ENCODE measurements at places on chromosomes 5 and 9. TPM values are rescaled to one million over a fixed set of nuclear protein-coding genes. Genes with fewer than 3 reads are reported as not detected.

Gene HIGD2A
- 102 TPM for total RNA-seq

Gene DPYSL3
- total RNA-seq = 66.9 TPM

Gene TMOD1
- not detected for total RNA-seq

Gene NOXA1
- total RNA-seq = 0.17 TPM

Gene CBY3
- not detected for total RNA-seq

Gene ARID3C
- total RNA-seq = 0.45 TPM

Gene HACD4
- 0.34 TPM for total RNA-seq

Gene ROR2
- total RNA-seq = not detected
